ENCODE measurements at places on chromosomes 7 and 10.

- DNase-seq = no peak
Observed at GRCh38 chr10:98489561-98490481, 43.1 kb upstream of the HPS1 start.

DNA sequence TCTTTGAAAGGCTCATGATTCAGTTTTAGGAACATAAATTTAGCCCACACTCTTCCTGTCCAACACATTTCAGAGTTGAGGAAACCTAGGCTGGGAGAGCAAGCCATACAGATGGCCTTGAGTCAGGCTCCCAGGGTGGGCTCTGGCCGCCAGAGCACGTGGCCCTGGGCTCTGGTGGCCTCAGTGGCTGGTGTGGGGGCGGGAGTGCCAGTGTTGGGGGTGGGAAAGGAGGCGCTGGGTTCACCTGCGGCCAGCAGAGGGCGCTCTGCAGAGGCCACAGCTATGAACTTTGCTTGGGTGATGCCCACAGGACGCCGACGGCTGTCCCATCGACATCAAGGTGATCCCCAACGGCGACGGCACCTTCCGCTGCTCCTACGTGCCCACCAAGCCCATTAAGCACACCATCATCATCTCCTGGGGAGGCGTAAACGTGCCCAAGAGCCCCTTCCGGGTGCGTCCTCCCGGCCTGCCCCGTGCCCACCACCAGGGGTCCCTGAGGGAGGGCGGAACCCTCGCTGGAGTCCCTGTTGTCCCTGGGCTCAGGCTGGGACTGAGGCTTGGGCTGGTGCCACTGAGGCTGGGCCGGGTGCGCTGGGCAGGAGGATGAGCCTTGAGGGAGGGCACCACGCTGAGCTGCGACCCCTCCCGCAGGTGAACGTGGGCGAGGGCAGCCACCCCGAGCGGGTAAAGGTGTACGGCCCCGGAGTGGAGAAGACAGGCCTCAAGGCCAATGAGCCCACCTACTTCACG lies 11.9 kb downstream of the FLNC start:
- DNase-seq = peak; percentile 50

DNA sequence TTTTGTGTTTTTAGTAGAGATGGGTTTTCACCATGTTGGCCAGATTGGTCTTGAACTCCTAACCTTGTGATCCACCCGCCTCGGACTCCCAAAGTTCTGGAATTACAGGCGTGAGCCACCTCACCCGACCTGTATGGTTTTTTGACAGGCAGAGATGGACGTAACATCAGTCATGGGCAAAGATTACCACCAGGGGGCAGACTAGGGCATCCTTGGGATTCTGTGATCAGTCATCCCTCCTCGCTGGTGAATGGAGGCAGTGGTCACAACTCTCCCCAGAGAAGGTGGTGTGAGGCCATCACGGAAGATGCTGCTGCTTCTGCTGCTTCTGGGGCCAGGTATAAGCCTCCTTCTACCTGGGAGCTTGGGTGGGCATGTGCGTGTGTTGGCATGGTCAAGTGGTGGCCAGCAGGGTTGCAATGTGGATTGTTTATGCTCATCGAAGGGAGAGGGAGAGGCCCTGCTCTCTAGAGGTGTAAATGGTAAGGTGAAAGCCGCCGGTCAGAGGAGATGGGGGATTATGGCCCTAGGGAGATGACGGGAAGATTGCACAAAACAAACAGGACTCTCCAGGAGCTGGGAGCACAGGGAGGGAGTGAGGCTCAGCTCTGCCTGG lies 122.7 kb upstream of the PRSS1 start:
- peak; percentile 69 for DNase-seq

- DNase-seq = no peak
Observed at GRCh38 chr10:126425489-126426065, 37.3 kb upstream of the ADAM12 start.

DNA sequence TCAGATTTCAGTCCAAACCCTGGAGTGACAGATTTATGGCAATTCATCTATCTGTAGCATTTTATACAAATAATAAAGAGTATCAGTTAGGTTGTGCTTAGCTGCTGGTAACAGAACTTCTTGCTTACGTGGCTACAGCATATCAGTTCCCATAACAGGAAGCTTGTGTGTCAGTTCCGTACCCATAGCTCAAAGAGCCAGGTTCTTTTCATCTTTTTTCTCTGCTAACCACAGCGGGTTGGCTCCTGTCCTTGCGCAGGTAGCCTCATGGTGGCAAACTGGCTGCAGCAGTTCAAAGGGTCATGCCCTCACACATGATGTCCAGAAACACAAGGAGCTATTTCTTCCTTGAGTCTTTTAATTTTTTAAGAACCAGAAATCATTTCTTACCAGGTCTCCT lies 1041.8 kb downstream of the GATA3 start:
- peak; percentile 34 for DNase-seq

DNA sequence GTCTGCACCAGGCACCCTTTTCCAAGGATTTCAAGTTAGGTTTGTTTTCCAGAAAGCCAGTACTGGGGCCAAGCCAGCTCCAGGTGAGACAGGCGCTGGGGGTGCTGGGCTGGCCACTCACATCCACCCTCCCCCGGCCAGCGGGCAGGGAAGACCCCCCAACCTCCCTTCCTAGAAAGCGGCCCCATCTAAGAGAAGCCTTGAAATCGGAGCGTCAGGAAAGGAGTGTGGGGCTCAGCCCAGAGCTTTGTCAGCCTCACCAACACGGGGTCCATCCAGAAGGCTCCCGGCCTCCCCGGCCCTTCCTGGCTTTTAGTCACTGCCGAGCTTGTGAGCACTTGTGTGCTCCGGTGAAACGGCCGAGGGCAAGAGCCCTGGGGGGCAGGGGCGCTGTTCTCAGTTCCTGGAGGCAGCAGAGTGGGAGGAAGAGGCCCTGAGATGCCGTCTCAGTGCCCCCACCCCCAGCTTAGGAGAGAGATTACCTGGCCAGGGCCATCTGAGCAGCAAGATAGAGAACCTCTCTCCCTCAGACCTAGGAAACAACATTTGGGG lies 39.6 kb downstream of the PDGFA start:
- no peak for DNase-seq

- no peak for DNase-seq
Observed at GRCh38 chr10:49183596-49184542, 4.3 kb downstream of the TMEM273 start.

GRCh38 chr7:50664461-50664922 lies 99.3 kb upstream of the DDC start:
- no peak for DNase-seq

GRCh38 chr7:76292213-76292573 lies 10.3 kb upstream of the HSPB1 start:
- no peak for DNase-seq

DNA sequence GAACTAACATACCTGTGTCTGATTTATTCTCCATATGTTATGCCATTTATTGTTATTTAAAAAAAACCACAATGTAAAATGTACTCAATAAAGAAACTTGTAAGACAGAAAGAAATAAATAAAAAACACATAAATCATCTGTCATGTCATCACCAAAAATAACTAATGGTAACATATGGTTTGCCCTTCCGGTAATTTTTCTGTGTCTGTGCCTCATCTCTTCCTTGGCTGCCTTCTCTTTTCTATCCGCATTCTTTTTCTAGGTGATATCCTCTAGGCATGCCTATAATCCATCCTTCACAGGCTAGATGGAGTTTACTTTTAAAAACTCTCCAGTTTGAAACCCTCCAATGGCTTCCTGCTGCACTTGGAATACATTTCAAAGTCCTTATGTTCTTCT lies 304.0 kb upstream of the ETV1 start:
- no peak for DNase-seq

DNA sequence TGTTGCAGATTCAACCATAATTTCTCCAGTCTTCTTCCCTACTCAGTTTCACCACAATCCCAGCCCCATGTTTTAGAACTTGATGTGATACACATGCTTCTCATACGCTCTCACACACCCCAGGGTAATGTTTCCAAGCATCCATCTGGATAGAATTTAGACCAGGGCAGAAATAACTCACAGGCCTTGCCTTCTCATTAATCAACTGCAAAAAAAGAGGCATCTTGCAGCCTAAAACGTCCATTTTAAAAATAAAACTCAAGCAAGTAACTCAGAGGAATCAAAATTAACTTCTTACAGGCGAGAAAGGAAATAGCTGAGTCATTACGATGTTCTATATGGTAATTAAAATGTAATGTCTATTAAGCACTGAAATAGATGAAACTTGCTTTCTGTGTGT lies 127.2 kb upstream of the RSU1 start:
- no peak for DNase-seq

- no peak for DNase-seq
Observed at GRCh38 chr7:148049068-148049467, 541.5 kb upstream of the C7orf33 start.
